SHP77 treated with DMSO at 0.1 percent for 48 hours (cell line): ENCODE measurements at places on chromosomes 7 and 10.

DNA sequence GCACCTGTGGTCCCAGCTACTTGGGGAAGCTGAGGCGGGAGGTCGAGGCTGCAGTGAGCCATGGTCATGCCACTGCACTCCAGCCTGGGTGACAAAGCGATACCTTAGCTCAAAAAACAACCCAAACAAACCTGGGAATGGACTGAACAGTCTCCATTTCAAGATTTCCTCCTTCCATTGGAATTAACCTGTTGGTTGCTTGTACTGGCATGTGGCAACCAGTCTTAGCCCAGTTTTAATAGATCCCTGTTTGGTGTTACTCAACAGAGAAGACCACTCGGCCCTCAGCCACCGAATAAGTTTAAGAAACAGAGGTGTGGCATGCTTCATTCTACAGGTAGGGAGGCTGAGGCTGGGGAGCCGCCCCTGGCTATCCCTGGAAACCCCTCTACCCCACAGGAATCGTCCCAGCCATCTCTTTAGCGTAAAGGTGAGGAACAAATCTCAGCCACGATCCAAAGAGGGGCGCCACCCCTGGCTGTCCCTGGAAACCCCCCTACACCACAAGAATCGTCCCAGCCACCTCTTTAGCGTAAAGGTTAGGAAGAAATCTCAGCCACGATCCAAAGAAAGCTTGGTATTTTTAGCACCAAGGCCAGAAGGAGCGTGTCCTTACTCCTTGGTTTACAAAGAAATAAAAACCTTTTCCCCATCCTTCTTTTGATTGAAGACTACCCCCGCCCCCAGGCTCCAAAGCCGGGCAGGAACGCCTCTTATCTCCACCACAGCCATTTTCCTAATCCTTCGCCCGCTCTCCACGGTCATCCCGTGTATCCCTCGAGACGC lies 861 bp upstream of the TSPAN14 start:
- no peak for DNase-seq

DNA sequence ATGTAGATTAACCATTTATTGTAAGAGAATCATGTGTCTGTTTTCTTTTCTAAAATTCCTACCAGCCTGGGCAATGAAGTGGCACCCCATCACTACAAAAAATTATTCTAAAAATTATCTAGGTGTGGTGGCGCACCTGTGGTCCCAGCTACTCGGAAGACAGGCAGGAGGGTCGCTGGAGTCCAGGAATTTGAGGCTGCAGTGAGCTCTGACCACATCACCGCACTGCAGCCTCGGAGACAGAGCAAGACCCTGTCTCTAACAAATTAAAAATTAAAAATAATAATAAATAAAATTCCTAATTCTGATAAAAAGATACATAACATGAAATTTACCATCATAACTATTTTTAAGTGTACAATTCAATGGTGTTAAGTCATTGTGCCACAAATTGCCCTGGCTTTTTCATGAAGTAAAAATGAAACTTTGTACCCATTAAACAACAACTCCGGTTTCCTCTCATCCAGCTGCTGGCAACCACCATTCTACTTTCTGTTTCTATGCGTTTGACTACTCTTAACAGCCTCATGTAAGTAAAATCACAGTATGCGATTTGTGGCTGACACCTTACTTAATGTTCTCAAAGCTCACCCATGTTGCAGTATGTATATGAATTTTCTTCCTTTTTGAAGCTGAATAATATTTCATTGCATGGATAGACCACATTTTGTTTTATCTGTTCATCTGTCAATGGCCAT lies 20.6 kb upstream of the USP6NL start:
- DNase-seq = no peak

DNA sequence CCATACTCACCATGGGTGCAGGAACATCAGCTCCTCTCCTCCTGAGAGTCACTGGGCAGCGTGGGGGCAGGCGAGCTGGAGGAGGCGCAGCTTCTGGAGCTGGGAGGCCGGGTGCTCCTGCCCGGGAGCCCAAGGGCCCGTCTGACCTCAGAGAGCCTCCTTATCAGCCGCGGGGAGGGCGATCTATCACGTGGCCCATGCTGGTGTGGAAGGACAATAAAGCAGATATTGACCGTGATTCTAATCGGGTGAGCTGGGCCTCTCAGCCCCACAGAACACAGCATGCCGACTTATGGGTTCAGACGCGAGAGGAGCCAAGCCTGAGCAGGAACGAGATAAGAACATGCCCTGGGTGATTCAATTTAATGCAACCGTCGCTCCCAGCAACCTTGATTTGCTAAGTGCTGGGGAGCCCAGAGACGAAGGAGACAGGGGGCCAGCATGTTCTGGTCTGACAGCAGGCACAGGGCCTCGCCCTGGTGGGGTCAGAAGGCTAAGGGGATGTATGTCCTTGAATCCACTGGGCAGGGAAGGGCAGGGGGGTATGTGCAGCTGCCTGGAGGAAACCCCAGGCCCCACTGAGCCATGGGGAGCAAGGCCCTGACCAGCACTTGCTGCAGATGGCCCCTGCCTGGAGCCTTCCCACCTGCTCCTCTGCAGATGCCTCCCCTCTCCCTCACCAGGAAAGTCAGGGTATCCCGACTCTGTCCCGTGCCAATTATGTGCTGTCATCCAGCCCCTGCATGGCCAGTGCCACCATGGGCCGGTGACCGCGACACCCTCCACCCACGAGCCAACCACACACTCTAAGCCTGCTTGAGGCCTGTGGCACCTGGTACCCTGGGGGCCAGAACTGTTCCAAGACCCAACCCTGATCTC lies 95.3 kb upstream of the RET start:
- DNase-seq = no peak

- DNase-seq = no peak
These were observed 4.1 kb downstream of the LRRC17 start for GRCh38 chr7:102916881-102917280.

DNA sequence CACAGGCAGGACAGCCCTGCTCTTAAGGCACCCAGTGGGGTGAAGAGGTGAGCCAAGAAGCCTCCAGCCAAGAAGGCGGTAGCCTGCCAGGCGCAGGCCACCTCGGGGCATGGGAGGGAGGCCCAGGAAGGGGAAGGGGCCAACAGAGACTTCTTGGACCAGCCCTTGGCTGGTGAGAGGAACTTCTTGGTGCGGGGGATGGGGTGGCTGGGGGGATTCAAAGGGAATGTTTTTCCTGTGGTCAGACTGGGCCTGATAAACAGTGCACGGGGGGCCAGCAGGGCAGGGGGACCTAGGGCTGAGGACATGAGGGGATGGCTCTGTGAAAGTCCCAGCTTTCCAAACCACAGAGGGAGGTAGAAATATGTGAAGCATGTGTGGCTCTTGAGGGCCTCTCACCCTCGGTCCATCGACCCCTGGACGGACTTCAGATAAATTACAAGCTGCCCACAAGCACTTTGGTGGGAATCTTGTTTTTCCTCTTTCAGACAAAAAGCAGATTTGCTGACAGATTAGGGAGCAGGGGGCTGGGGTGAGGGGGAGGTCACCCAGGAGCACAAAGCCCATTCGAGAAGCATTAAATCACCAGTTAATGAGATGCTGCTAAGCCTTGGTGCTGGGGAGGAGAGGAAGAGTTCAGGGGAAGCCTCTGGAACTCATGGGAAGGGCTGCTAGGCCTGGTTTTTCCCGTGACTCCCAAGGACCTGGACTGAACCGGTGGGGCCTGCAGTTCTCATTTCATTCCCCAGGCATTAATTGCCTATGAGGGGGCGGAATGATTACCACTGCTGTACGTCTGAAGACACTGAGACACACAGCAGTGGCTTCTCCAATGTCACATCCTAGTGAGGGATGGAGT lies 11.3 kb downstream of the CRYGN start:
- DNase-seq = no peak

- no peak for DNase-seq
These were observed 150.7 kb upstream of the LSM8 start for GRCh38 chr7:118033273-118033672.

DNA sequence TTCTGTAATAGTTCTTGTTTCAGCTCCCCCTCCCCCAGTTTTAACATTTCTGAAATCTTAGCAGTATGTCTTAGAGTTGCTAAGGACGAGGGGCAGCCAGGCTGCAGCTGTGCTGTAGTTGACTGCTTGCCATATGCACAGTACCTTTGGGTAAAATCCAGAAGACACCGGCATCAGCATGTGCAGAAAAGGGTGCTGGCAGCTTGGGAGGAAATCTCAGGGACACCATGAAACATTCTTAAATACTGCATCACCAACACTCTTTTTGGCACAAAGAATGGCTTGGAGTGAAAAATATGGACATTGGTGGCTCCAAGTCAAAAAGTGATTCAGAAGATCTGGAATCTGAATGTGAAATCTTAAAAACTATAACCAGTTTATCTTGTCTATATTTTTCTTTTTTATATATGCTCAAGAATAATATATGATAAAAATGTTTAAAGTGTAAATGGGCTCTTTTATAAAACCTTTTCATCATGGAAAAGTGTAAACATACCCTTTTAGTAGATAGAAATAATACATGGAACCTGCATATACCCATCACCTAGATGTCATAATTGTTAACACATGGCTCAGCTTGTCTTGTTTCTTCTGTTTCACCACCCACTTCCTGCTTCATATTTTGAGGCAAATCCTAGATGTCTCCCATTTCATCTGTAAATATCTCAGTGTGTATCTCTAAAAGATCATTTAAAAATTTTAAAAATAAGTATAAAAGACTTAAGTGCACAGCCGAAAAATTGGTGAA lies 34.4 kb upstream of the ARMS2 start:
- no peak for DNase-seq

- no peak for DNase-seq
These were observed 59.8 kb upstream of the OPN4 start for GRCh38 chr10:86594535-86594934.

- DNase-seq = no peak
These were observed 2.1 kb downstream of the CASD1 start for GRCh38 chr7:94511718-94512117.

DNA sequence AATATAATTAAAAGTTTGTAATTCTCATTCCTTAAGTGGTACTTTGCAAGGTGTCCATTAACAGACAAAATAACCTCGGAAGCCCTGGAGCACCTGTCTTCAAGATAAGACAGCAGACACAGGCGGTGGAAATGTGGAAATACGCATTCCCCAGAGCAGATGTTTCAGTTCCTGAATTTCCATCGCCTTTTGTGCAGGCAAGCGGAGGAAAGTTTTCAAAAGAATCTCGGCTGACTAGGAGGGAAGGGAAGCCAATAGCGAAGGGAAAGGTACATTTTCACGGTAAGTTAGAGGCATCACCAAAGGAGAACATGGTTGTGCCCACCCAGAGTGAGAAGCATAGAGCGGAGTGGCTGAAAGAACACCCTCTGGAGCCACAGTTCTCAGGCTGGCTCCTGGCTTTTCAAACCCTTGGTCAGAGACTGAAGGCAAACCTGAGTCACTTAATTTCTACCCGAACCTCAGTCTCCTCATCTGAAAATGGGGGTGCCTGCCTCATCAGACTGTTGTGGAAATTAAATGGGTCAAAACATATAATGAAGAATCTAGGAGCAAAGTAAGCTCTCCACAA lies 13.6 kb downstream of the CPA1 start:
- no peak for DNase-seq

- DNase-seq = no peak
These were observed 56.4 kb downstream of the NEUROG3 start for GRCh38 chr10:69516796-69517195.

DNA sequence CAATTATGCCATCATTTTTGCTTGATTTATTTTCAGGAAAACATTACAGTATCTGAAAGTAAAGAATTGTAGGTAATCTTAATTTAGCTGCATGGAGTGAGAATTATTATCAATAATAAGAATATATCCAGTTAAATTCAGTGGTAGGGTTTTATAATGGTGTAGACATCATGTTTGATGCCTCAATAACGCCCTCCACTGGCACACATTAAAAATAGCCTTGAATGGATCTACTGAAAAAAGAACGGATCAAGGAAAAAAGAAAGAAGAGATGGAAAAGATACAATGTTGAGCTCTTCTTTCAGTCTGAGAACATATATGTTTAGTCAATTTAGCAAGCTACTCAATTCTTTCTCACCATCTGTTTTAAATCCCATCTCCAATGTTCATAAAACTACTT lies 319.2 kb downstream of the CDC14C start:
- peak; percentile 14 for DNase-seq

GRCh38 chr7:117278040-117278439 lies 44.8 kb downstream of the WNT2 start:
- no peak for DNase-seq

- DNase-seq = no peak
These were observed 36.9 kb upstream of the GNA12 start for GRCh38 chr7:2880874-2881533.

DNA sequence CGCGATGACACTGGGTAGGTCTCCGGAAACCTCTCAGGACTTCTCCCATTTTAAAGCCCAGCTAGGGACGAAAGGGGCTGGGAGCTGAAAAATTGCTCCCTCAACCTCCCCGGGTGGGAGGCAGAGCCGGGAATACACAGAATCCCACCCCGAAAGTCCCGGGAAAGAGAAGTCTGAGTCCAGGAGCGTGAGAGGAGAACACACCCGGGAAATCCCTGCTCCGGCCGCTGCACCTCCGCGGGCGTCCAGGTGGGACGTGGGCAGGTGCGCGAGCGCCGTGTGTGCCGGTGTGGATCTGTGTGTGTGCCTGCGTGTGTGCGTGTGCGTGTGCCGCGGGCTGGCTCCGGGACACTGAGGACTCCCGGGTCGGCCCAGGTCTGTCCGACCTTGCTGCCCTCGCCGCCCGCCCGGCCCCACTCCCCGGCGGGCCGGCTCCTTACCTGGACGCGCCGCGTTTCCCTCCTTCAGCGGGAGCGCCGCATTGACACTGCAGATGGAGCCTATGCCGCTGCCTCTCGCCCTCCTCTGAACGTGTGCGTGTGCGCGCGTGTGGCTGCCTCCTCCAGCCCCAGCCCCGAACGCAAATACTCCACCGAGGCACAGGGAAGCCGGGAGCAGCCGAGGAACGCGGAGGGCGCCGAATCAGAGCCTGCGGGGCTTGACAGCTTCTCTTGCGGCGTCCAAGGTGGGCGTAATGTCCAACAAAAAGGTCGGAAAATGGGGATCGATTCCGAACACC lies at the start of gene PLXNA4:
TSS of gene PLXNA4 (minus strand) at position 489 of the 739 bp plus-strand sequence. CDS start 67,777 bp downstream, outside the sequence.
- no peak for DNase-seq
